Neural crest cell (in vitro differentiated cells): ENCODE measurements at places on chromosomes 1 and 21. TPM values are rescaled to one million over a fixed set of nuclear protein-coding genes. Genes with fewer than 3 reads are reported as not detected.
A peak's percentile ranks its signal among the peaks of the same experiment; 100 is the strongest.

DNA sequence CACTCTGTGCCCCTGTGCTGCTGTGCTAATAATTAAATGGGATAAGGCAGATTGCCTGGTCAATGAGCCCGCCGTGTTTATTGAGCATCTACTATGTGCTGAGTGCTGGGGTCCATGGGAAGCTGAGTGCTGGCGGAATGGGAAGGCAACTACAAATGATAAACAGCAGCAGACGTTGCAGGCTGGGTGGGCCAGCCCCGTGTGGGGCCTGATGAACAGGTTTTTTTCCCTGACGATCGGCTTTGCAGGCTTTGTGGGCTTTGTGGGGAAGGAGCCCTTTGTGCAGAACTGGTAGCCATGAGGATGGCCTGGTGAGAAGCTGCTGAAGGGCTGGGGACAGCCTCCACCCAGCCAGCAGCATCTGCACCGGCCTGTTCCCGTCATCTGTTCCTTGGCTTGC is 3.5 kb downstream of the PDE9A start:
- peaks cover 2% of the 10 kb centered on the region for H3K36me3 ChIP-seq
- peaks cover 41% of the 10 kb centered on the region for H3K4me1 ChIP-seq
- H3K4me3 ChIP-seq = peak overlapping the region; percentile 91

GRCh38 chr1:201590474-201590873 is 51.5 kb downstream of the NAV1 start:
- peaks cover 35% of the 10 kb centered on the region for H3K27me3 ChIP-seq
- no peak overlapping the region for H3K27ac ChIP-seq
- no peak for DNase-seq

GRCh38 chr21:44431300-44431699 is 24.0 kb upstream of the LRRC3 start:
- no peaks in the 10 kb centered on the region for H3K27me3 ChIP-seq
- DNase-seq = no peak
- no peak overlapping the region for H3K4me3 ChIP-seq
- no peaks in the 10 kb centered on the region for H3K4me1 ChIP-seq

DNA sequence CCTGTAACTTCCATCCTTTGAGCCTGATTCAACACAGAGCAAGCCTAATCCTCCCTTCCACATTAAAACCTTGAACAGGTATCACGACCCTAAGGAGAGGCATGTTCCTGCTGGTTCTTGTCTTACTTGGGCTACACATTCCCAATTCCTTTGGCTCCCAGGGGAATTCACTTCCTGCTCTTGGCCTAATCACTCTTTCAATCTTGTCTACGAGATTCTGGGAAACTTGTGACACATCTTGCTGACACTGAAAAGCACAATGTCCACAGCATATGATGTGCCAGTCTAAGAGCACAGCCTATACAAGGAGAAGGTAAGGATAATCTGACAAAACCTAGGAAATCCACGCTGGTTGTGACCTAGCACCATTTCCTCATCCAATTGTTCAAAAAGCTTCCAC is 163.9 kb downstream of the GABPA start:
- H3K27ac ChIP-seq = no peak overlapping the region
- H3K27me3 ChIP-seq = no peaks in the 10 kb centered on the region
- H3K36me3 ChIP-seq = peaks cover 45% of the 10 kb centered on the region
- H3K4me3 ChIP-seq = no peak overlapping the region
- DNase-seq = no peak

GRCh38 chr1:39381839-39382238 is 109.6 kb upstream of the BMP8A start:
- DNase-seq = no peak
- H3K4me1 ChIP-seq = no peaks in the 10 kb centered on the region
- H3K4me3 ChIP-seq = no peak overlapping the region
- peaks cover 17% of the 10 kb centered on the region for H3K36me3 ChIP-seq
- no peaks in the 10 kb centered on the region for H3K27me3 ChIP-seq
- no peak overlapping the region for H3K27ac ChIP-seq

DNA sequence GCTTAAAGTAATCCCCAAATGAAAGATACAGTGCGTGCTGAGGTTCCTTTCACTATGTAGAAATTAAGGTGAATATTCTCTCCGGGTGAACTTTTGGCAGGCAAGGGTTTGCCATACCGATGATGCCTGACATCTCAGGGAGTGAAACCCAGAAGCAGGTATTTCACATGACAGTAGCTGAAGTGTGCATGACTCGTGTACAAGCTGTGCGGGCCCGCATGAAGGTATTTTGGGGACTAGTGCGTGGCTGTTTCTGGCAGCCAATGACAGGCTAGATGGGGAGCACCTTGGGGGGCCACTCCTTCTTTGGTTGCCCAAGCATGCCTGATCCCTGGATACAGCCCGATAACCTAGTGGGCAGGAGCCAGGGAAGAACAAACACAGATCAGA is 569.0 kb downstream of the SMYD3 start:
- no peak overlapping the region for H3K27ac ChIP-seq
- DNase-seq = no peak
- no peaks in the 10 kb centered on the region for H3K4me1 ChIP-seq
- no peak overlapping the region for H3K4me3 ChIP-seq
- no peaks in the 10 kb centered on the region for H3K27me3 ChIP-seq
- H3K36me3 ChIP-seq = peaks cover 2% of the 10 kb centered on the region

GRCh38 chr21:44509539-44509938 is 30.5 kb downstream of the KRTAP10-1 start:
- no peak overlapping the region for H3K4me3 ChIP-seq
- no peak for DNase-seq
- H3K36me3 ChIP-seq = no peaks in the 10 kb centered on the region
- peaks cover 11% of the 10 kb centered on the region for H3K4me1 ChIP-seq
- no peak overlapping the region for H3K27ac ChIP-seq

- peaks cover 9% of the 10 kb centered on the region for H3K36me3 ChIP-seq
- H3K27me3 ChIP-seq = peaks cover 36% of the 10 kb centered on the region
- DNase-seq = no peak
- H3K4me1 ChIP-seq = peaks cover 32% of the 10 kb centered on the region
Measured at GRCh38 chr1:167710836-167711235, 10.9 kb upstream of the MPZL1 start.

DNA sequence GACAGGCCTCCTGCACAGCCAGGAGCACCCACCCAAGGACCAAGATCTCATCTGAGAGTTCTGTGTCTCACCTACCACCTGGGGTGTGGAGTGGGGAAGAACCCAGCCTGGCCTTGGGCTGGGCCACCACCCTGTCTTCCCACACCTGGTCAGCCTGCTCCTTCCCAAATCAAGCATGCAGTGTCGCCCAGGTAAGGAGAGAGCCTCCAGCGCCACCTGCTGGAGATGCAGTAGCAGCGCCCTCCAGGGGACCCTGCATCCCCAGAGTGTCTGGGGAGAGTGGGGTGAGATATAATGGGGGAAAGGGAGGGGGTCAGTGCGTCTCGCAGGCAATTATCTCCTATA is 32.3 kb downstream of the KIAA2013 start:
- no peak overlapping the region for H3K27ac ChIP-seq
- no peaks in the 10 kb centered on the region for H3K4me1 ChIP-seq
- peaks cover 34% of the 10 kb centered on the region for H3K27me3 ChIP-seq
- no peaks in the 10 kb centered on the region for H3K36me3 ChIP-seq
- peak; percentile 60 for DNase-seq

- H3K36me3 ChIP-seq = peaks cover 4% of the 10 kb centered on the region
- peaks cover 28% of the 10 kb centered on the region for H3K4me1 ChIP-seq
- H3K4me3 ChIP-seq = peak overlapping the region; percentile 27
- H3K27ac ChIP-seq = peak overlapping the region; percentile 79
- no peaks in the 10 kb centered on the region for H3K27me3 ChIP-seq
- DNase-seq = no peak
Measured at GRCh38 chr1:76336931-76337371, 262.4 kb downstream of the ST6GALNAC3 start.

- peaks cover 5% of the 10 kb centered on the region for H3K36me3 ChIP-seq
- DNase-seq = no peak
- no peaks in the 10 kb centered on the region for H3K27me3 ChIP-seq
- no peak overlapping the region for H3K4me3 ChIP-seq
- no peak overlapping the region for H3K27ac ChIP-seq
- peaks cover 8% of the 10 kb centered on the region for H3K4me1 ChIP-seq
Measured at GRCh38 chr1:17018849-17019248, 7.1 kb upstream of the ATP13A2 start.

DNA sequence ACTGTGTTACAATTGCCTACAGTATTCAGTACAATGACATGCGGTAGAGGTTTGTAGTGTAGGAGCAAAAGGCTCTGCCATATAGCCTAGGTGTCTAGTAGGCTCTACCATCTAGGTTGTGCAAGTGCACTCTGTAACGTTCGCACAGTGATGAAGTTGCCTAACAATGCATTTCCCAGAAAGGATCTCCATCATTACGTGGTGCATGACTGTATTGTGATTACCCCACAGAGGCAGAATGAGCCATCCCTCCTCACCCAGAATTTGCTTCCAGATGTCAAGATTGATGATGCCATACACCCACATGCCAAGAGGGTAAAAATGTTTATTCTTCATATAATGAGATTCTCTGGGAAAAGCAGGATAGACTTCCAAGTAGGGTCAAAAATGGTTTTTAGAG is 199.3 kb upstream of the CTTNBP2NL start:
- no peaks in the 10 kb centered on the region for H3K36me3 ChIP-seq
- H3K4me1 ChIP-seq = no peaks in the 10 kb centered on the region
- peaks cover 35% of the 10 kb centered on the region for H3K27me3 ChIP-seq

DNA sequence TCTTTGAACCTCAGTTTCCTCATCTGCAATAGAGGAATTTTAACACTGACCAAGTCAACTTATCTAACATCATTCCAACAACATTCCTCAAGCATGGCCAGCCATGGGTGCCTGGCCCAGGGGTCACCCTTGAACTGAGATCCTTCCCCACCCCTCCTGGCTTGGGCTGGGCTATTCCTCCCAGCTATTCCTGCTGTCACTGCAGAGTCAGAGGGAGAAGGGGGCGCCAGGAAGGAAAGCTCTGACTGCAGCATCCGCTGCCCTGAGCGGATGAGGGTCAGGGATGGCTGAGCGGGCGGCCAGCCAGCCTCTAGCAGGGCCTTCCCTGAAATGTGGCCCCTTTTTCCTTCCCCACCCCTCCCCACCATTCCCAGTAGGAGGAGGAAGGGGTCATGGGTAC is 3.1 kb downstream of the TINAGL1 start:
- DNase-seq = no peak
- H3K27me3 ChIP-seq = peaks cover 29% of the 10 kb centered on the region
- no peak overlapping the region for H3K27ac ChIP-seq
- no peaks in the 10 kb centered on the region for H3K4me1 ChIP-seq
- H3K4me3 ChIP-seq = no peak overlapping the region

DNA sequence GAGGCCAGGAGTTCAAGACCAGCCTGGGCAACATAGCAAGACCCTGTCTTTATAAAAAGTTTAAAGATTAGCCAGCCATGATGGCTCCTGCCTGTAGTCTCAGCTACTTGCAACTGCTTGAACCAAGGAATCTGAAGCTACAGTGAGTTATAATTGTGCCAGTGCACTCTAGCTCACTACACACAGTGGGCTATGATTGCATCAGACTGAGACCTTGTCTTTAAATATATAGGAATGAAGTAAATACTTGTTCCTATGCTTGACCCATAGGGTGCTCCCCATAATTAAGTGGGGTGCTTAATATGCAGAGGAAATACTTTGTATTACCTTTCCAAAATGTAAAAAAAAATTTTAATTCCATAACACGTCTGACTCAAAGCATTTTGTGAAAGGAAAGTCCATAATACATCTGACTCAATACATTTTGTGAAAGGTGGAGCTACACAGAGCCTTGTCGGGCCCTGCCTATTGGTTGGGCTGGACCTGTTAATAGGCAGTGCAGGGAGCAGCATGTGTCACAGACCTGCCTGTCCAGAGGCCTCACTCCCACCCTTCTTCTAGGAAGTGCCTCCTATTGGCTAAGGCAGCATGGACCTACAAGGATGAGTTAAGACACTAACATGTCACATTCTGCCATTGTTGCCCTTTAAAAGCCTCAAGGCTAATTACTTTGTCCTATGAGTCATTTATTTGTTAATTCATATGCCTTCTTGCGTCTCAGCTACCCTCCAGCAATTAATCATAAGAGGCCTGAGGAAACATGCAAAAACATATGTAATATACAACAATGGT is 33.6 kb downstream of the CD58 start:
- H3K4me1 ChIP-seq = no peaks in the 10 kb centered on the region
- no peak for DNase-seq
- H3K36me3 ChIP-seq = peaks cover 28% of the 10 kb centered on the region
- H3K27ac ChIP-seq = no peak overlapping the region
- no peaks in the 10 kb centered on the region for H3K27me3 ChIP-seq

DNA sequence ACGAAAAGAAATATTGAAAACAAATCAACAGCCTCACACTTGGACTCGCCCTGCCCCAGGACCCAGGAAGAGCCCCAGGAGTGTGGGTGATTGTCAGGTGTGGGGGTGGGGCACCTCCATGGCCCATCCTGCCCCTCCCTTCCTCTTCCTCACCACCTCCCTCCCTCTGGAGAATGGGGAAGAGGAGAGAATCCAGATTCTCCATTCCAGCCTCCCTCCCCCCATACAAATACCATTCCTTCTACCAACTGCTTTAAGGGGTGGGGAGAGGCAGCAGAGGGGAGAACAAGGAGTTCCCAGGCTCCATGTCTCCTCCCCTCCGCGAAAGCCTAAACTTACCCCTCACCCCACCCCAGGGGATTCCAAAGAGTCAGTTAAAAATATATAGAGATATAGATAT is 36.7 kb downstream of the MEF2D start:
- H3K4me3 ChIP-seq = no peak overlapping the region
- no peak for DNase-seq
- no peaks in the 10 kb centered on the region for H3K27me3 ChIP-seq
- peaks cover 1% of the 10 kb centered on the region for H3K36me3 ChIP-seq
- H3K4me1 ChIP-seq = peaks cover 8% of the 10 kb centered on the region

DNA sequence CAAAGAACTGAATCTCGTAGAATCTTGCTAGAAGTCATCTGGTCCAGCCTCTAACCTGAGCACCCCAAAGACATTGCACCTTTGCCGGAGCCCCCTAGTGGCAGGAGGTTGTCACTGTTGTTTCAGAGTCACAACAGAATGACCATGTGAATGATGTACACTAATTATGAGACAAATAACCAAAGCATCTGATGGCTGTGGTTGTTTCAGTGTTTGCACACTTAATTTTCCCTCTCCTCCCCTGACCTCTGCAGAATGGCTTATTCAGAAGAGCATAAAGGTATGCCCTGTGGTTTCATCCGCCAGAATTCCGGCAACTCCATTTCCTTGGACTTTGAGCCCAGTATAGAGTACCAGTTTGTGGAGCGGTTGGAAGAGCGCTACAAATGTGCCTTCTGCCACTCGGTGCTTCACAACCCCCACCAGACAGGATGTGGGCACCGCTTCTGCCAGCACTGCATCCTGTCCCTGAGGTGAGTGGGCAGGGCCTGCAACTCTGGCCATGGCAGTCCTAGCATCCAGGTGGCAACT is 26.4 kb downstream of the TRAF5 start:
- no peak overlapping the region for H3K27ac ChIP-seq
- H3K36me3 ChIP-seq = peaks cover 9% of the 10 kb centered on the region
- H3K4me3 ChIP-seq = no peak overlapping the region
- H3K4me1 ChIP-seq = no peaks in the 10 kb centered on the region

TMEM82 gene
- not detected in 2 replicates for total RNA-seq

RGSL1 gene
- total RNA-seq = not detected in 2 replicates

ADGRL2 gene
- 168 and 170 TPM in 2 replicates for total RNA-seq

LRIG2 gene
- total RNA-seq = 17.9 and 18.3 TPM in 2 replicates

TMPRSS15 gene
- total RNA-seq = not detected in 2 replicates

CELF3 gene
- 21.7 and 22.0 TPM in 2 replicates for total RNA-seq

NFASC gene
- total RNA-seq = 11.1 and 12.9 TPM in 2 replicates

TSTD1 gene
- total RNA-seq = 6.7 and 7.2 TPM in 2 replicates

RPTN gene
- total RNA-seq = not detected in 2 replicates

PDZK1 gene
- total RNA-seq = 0.33 and 1.0 TPM in 2 replicates

PCSK9 gene
- 23.7 and 24.1 TPM in 2 replicates for total RNA-seq
